ENCODE measurements at places on chromosomes 1 and 21.

DNA sequence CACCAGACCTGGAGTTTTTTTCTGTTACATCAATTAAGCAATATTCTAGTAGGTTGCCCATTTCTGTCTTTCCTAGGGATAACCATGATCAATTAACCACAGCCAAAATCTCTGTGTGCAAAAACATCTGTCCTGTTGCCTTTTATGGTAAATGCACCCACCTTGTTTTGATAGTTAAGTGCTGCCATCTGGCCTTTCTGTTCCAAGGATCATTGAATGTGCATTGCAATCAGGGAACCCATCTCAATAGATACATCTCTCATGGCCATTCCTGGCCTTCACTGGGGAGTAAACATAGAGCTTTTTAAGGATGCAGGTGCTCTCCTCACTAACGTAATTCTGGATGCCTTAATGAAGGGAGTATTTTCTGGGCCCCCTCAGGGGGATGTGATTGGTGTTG, 111.8 kb upstream of the KIAA1614 start:
- DNase-seq, result no peak

- DNase-seq, result no peak
Observed at GRCh38 chr1:55313903-55314302, 98.7 kb upstream of the USP24 start.

DNA sequence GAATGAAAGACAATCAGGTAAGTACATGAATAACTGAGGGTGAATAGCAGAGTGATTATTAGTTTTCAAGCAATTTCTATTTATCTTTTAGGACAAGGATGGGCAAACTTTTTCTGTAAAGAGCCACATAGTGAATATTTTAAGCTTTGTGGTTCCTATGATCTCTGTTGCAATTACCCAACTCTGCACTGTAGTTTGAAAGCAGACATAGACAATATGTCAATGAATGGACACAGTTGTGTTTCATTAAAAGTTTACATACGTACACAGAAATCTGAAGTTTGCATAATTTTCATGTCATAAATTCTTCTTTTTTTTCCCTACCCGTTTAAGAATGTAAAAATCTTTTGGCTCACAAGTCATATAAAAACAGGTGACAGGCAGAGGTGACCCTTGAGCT, 71.4 kb downstream of the ZNF281 start:
- DNase-seq, result no peak

GRCh38 chr1:22129501-22130117, 13.3 kb downstream of the WNT4 start:
- DNase-seq, result no peak

DNA sequence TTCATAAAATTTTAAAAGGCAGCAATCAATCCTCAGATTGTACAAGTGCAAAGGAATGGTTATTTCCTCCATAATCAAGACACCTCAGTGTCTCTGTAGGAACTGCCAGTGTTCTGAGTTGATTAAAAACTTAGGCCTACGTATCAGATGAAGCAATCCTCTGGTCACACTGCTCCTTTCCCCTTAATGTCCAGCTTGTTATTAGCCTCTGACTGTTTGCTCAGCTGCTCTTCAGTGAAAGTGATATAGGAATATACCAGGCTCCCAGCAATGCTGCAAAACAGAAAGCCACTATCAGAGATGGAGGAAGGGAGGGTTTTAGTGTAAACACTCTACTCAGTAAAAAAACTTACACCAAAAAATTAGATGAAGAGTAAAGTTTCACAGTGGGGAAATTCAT, 49.8 kb downstream of the SLC35D1 start:
- DNase-seq, result no peak

DNA sequence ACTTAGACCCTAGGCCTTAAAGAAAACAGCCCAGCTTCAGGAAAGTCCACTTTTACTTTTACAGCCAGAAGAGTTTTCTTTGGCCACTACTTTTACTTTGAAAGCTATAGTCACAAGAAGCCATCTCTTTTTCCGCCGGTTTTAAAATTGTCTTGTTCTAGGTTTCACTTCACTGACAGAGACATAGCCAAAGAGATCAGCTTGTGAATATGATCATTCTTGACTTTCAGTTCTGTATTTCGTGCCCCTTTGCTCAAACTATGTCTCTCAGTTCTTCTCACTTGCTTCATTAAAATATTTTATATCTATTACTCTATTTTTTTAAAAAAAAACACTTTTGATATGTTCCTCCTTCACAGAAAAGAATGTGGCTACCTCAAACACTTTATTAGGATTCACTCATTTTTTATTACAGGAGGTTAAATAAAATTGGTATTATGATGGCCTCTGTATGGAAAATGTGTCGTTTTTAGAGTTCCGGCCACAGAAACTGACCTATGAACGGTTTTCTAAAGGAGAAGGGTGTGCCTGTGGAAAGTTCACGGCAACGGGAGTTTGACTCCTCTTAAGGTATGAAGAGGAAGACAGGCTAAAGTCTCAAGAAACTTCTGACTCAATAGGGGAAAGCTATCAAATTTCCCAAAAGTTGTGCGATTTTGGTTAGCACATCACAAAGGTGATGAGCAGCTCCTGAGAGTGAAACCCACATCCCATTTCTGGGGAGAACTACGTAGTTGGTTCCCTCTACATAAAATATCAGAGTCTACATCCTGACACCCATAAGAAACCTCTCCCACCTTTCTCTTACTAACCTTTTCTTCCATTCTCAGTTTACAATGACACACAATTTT, 1.2 kb downstream of the MCOLN2 start:
- no peak for DNase-seq

GRCh38 chr1:86352086-86352485, 44.0 kb downstream of the ODF2L start:
- DNase-seq, result no peak

DNA sequence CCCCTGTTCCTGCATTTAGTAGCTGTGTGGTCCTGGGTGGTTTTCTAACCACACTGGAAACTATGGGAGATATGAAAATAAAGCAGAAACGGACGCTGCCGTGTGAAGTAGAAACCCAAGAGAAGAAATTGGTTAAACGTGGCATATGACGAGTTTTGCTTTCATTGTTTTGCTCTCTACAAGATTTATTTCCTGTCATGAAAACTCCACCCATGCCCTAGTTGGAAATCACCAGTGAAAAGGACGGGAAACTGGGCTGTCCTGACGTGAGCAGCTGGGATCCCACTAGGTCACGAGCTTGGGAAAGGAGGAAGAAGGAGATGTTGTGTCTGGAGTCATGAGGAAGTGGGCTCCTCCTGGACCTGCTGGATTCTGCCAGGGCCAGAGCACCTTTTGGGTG, 120.8 kb upstream of the GADD45A start:
- DNase-seq, result no peak

DNA sequence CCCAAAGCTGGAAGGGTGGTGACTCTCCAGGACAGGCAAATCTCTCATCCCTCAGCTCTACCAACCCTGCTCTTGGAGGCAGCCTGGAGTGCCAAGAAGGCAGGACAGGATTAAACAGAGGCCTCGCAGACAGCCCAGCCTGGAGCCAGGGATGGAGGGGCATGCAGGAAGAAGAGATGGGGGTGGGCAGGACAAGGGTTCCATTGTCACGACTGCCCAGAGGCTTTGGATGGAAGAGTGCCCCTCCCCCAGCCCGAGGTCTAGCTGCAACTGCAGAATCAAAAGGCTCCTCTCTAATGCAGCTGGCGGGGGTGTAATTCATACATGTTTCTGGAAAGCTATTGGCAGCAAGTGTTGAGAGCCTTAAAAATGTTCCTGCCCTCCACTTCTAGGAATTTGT, 8.8 kb downstream of the RAB7B start:
- DNase-seq, result peak; percentile 15

GRCh38 chr1:202861420-202862132, 27.4 kb downstream of the RABIF start:
- peak; percentile 94 for DNase-seq

DNA sequence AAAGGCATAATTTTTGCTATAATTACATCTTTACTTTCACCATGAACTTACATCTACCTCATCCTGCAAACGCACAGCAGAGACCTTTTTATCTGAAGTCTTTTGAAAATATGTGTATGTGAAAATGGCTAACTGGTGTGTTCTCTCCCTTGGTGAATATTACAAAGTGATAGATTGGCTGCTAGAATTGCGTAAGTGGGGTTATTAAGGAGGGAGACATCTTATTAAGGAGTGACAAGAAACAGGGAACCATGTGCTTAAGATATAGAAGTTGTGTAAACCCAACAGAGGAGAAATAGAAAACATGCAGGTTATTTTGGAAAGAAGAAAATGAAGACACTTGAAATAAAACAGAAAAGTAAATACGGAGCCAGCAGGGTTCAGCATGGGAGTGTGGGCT, 7.8 kb downstream of the KCNJ15 start:
- no peak for DNase-seq

DNA sequence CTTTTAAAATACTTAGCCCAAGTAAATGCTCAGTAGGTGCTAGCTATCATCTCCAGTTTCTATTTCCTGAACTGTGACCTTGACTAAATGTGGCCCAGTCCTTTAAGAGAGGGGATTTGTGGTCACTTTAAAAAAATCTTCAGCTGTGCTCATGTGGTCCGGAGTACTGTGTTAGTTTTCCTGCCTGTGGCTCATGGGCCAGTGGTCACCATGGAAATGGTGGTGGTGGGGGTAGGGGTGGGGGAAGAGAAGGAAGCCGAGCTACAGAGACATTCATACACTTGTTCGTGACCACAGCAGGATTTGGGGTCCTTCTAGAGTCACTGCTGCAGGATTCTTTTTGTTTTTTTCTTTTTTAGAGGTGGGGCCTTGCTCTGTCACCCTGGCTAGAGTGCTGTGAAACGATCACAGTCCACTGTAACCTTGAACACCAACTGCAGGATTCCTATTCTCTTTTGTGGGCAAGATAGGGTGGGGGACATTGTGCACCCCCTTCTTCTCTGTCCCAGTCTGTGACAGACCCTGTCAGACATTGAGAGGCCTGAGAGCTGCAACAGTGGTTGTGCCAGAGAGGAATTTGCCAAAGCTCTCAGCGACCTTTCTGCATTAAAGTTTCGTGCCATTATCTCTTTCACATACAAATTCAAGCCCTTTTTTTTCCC, 25.8 kb downstream of the KIF26B start:
- no peak for DNase-seq

DNA sequence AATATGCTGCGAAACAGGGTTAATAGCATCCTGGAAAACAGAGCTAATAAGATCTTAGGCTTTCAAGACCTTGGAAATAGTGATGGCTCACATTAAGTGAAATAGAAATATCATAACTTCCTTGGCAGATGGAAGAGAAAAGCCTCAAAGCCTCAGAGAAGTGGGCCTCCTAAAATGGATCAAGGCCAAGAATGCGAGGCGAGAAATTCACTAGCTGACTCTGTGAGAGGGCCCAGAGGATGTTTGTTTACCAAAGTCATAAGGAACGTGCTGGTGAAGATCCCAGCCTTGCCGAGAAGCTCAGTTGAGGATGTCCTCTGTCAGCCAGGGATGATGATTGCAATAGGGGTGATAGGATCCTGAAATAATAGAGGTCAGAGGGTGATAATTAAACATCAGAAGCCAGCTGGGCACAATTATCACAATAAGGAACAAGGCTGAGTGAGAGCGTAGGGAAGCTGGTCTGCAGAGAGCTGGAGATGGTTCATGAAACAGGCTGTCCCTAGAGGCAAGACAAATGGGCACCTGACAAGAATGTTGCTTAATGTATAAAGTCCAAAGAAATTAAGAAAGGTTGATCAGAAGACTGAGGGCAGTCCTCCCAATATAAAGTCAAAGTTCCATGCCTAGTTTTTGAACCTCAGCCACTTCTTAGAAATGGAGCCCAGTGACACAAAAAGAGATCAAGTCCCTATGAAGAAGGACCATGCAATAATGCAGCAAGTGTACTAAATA, 101.7 kb upstream of the COG2 start:
- no peak for DNase-seq

All from WTC11 (cell line).